ENCODE measurements at places on chromosomes 4 and X.

- no peak for DNase-seq
Observed at GRCh38 chr4:121819216-121819965, 4.3 kb downstream of the CCNA2 start.

DNA sequence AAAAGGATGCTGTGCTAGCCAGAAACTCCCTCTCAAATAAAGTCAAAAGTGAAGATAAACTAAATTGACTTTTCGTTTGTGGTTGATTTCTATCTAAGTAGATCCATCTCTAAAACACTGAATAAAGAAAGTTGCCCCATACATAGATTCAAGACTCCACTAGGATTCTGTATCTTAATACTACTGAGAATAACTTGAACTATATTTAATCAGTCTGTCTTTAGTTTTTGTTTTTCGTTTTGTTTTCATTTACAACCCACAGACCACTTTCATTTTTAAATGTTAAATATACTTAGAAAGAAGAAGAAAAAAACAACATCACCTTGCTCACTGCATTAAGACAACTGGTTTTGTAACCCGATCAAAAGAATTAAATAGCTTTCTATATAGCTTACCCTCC, 655.0 kb downstream of the RPA4 start:
- DNase-seq = no peak

DNA sequence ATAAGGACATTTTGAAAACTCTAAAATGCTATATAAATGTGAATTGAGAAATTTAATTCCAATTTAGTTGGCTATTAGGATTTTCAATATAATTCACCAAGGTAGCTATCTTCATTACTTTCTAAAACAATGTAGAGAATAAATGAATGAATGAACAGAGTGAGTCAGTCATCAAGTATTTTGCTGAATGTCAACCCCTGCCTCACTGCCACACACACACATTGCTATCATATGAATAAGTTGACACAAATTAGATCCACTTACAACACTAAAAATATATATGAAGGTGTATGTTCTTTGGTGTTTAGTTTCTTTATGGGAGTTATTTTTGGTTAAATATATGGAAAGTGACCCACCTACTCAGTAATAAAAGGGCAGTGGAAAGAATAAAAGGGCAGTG, 141.4 kb upstream of the SMIM10 start:
- DNase-seq = no peak

GRCh38 chr4:153322791-153323190, 21.7 kb upstream of the MND1 start:
- DNase-seq = no peak

DNA sequence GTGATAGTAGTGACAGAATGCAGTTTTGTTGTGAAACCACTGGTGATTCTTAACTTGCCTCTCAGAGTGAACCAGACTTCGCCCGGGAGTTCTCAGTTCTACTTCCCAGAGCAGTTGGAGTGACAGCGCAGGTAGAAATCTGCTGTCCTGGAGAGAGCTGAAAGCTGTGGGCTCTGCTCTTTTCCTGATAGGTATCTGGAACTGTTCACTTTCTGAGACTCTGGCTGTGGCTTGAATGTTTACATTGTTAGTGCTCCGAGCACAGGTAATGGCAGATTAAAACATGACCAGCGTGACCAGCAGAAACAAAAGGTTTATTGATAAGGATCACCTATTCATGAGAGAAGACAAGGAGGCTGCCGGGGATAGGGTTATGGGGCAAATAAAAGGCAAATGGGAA, 360.7 kb downstream of the BMPR1B start:
- DNase-seq = no peak

GRCh38 chr4:145736241-145736831, 56.4 kb downstream of the C4orf51 start:
- no peak for DNase-seq

DNA sequence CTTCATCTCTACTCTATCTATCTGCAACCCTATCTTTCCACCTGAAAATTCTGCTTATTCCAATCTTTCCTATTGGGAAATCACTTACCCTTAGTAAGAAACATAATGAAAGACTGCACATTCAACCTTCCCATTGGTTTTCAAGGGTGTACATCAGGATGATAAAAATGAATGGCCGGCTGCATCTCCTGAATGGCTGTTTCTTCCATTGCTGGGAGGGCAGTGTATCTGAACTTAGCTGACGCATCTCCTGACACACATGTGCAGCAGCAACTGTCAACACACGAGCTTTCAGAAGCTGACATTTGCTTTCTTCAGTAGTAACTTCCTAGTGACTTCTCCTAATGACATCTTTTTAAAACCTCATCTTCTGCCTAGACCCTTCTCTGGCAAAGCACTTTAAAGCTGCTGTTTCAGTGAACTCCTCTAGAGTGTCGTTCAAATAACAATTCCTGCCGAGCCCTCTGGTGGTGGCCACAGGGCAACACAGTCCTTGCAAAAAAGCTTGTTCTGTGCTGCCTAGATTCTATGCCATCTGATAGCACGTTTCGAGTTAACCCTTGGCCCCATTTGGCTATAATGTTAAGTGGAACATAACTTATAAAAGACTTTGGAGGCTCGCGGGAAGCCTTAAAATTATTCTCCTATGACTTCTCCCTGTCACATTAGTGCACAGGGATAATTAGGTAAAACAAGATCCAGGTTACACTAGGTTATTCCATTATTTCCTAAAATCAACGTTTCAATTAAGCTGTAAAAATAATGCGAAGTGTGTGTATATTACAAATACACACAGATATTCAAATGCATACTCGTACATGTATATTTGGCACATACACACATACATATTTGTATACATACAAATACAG, 2340.7 kb downstream of the PCDH7 start:
- DNase-seq = no peak

- no peak for DNase-seq
Observed at GRCh38 chr4:7779432-7779768, 160.3 kb downstream of the AFAP1 start.
